CD8-positive, alpha-beta T cell (primary cell): ENCODE measurements at places on chromosomes 3 and 15.

GRCh38 chr3:124116906-124117305 is 125.0 kb upstream of the ROPN1 start:
- no peak for DNase-seq

DNA sequence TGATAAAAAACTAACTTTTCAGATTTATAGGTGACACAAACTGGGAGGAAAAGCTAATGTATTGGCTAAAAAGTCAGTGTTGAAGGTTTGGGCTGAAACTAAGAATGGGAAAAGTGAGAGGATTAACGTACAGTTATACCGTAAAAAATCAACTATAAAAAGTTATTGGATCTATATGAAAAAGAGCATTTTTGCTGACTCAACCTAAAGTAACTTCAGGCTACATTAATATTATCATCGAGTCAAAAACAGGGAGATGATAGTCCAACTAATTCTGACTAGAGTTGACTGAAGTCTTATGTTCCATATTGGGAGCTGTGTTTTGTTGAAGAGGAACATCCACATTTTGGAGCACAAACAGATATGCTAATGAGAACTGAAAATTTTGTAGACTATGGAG is 19.9 kb downstream of the ZNF654 start:
- no peak for DNase-seq

GRCh38 chr15:68389041-68389930 is 42.7 kb downstream of the ITGA11 start:
- peak; percentile 31 for DNase-seq

DNA sequence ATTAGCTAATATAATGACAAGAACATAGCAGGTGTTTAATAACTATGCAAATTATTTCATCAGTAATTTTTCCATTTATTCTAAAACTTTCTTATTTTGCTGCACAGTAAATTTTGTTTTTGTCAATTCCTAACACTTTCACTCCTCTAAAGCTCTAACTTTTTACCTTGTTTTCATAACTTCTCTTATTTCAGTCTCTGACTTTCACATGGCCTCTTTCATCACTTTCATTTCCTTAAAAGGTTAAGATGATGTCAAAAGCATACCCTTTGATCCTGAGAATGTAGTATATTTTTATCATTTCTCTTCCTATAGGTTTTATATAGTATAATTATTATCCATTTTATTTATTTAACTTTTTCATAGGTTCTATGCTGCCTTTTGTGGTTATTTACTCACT is 1325.8 kb upstream of the ALCAM start:
- DNase-seq = no peak

- peak; percentile 48 for DNase-seq
These were observed 7.1 kb downstream of the CPN2 start for GRCh38 chr3:194344012-194344411.

- DNase-seq = peak; percentile 36
These were observed 55.2 kb upstream of the CHRNA7 start for GRCh38 chr15:31974855-31975829.

DNA sequence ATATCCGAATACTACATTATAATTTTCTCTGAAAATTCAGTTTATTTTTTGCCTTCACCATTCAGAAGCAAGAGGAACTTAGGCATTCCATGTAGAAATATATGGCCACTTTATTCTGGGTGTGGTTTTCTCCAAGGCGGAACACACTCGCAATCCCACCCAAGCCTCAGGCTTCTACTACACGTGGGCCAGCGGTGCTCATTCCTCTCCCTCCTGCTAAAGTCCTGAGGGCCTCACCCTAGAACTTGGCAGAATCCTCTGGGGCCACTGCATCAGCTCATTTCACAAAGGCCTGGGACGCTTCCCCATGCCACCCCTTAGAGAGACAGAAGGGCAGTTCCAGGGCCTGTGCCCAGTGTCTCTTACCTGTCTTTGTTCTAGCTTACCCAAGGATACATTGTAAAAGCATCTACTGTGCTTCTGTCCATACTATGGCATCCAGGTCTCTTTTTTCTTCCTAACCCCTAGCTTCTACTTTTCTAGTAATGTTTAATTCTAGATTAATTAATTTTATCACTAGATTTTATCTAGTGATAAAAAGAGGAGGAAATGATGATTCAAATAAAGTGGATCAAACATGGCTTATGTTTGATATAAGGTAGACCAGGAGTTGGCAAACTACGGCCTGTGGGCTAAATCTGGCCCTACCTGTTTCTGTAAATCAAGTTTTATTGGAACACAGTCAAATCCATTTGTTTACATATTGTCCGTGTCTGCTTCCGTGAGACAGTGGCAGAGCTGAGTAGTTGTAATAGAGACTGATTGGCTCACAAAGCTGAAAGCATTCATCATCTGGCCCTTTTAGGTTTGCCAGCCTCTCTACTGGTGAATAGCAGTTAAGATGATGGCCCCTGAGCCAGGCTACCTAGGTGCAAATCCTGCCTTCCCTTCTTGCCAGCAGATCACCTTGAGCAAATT is 29.8 kb downstream of the LARS2 start:
- no peak for DNase-seq

- no peak for DNase-seq
These were observed 202.2 kb upstream of the BHLHE40 start for GRCh38 chr3:4776980-4777581.

GRCh38 chr3:98095882-98096281 is 8.9 kb downstream of the OR5AC2 start:
- DNase-seq = no peak

DNA sequence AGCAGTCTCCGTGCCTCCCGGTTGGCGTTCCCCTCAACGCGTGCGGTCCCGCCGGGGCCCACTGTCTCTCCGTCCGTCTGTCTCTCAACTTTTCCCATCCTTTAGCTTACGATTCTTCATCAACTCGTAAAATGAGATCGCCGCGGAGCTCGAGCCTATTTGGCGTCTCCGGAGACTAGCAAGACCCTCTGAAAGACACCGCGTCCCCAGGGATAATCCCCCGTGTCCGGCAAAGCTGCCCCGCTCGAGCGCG is 3.4 kb downstream of the GATA2 start:
- DNase-seq = no peak

- DNase-seq = no peak
These were observed 349.7 kb downstream of the TUSC7 start for GRCh38 chr3:117059067-117059955.

GRCh38 chr15:77637851-77638692 is 5.4 kb upstream of the LINGO1 start:
- no peak for DNase-seq

DNA sequence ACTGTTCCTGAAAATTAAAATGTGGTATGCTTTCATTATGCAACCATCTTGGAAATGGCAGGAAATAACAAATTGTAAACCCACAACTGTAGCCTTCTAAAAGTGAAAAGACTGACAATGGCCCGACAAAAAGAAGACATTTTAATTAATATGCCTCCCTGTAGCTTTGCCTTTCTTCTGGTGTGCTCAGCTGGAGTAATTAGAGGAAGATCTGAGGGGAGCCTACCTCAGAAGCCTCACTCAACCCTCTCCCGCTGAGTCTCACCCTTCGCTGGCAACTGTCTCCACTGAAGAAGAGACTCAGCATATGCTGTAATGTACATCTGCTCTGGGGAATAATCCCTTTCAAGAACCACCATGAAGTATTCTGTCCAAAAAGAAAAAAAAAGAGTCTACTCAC is 104.7 kb upstream of the SETMAR start:
- DNase-seq = no peak

DNA sequence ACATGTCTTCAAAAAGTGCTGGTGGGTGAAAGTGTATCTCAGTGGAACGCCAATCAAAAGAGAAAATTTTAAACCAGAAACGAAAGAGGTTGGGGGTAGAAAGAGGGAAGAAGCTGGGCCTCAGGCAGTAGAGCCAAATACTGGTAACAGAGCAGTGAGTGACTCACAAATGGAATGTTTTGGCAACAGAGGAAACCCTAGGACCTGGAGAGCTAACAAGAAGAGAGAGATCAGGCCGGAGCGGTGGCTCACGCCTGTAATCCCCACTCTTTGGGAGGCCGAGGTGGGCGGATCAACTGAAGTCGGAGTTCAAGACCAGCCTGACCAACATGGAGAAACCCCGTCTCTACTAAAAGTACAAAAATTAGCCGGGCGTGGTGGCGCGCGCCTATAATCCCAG is 450.8 kb upstream of the NAALADL2 start:
- DNase-seq = no peak

DNA sequence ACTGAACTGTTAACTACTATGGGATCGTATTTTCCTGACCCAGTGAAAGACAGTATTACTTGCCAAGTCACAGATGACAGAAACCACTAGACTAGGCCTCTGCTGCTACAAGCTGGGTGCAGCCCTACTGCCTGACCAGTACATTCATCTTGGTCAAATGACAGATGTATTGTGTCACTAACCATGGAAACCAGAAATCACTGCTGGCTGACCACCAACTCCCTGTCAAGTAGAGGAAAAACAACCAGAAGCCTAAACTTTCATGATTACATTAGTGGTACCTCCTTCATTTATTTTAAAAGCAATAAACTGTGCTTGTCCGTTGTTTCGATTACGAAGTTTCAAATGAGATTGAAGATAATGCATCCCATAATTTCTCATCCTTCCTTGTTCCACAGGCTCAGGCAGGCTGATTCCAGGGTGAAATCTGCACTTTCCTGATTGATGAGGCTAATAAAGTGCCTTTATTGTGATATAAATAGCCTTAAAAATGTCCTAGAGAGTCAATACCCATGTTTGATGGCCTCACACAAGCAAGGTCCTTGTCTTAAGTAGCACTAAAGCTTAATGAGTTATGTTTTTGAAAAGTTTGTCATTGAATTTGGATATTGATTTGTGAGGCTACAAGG is 309.7 kb downstream of the LSAMP start:
- DNase-seq = no peak

DNA sequence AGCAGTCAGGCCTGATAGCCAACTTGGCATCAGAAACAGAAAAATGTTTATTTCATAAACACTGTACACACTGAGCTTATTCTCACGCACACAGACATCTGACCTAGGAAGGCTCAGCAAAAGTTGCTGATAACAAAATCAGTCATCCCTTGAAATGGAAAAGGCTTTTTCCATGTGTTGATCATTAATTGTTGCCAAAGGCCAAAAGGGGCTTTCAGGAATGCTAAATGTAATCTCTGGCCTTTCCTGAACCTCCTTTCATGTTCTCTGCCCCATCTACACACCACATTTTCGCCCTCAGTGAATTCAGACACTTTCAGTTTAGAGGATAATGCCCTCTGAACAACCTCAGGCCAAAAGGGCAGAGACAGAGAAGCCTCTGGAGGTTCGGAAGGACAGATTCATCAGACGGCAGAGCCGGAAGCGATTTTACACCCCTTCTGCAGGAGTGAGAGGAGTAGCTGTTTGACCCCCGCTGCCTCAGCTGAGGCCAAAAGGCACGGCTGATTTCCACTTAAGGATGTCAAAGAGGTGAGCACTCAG is 14.5 kb downstream of the RTP4 start:
- DNase-seq = no peak

DNA sequence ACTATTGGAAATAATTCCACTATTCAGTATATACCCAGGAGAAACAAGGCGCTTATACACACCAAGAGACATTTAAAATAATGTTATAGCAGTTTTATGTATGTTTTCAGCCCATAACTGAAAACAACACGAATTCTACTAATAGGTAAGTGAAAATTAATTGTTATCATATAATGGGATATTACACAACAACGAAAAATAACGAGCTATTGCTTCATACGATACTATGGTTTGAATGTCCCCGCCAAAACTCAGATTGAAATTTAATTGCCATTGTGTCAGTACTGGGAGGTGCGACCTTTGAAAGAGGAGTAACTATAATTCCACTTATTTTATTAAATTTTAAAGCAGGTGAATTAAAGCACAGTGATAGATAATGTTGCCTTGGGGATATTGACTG is 4.0 kb upstream of the CSRNP1 start:
- DNase-seq = no peak

GRCh38 chr3:177307391-177307790 is 110.1 kb upstream of the TBL1XR1 start:
- no peak for DNase-seq

GRCh38 chr3:156978481-156978961 is 152.4 kb downstream of the LEKR1 start:
- no peak for DNase-seq

- no peak for DNase-seq
These were observed at the start of gene SPSB4 for GRCh38 chr3:141050576-141051442. TSS of gene SPSB4 (plus strand) at chr3:141051347. CDS start at chr3:141066105, 14,758 bp downstream.

DNA sequence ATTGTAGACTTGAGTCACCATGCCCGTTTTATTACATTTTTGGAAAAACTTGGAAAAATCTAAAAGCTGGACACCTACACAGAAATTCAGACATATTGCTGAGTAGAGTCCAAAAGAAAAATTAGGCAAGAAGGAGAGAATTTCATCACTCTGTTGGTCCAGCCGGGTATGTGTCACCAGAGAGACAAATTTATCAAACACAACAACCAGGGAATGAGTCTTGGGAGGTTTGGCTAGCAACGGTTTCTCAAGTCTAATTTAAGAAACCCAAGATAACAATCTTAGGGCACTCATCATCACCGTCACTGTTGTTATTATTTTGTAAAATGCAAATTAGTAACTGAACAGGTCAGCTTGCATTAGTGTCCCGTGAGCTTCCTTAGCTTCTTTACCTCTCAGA is 197.5 kb upstream of the C2CD4B start:
- DNase-seq = no peak

DNA sequence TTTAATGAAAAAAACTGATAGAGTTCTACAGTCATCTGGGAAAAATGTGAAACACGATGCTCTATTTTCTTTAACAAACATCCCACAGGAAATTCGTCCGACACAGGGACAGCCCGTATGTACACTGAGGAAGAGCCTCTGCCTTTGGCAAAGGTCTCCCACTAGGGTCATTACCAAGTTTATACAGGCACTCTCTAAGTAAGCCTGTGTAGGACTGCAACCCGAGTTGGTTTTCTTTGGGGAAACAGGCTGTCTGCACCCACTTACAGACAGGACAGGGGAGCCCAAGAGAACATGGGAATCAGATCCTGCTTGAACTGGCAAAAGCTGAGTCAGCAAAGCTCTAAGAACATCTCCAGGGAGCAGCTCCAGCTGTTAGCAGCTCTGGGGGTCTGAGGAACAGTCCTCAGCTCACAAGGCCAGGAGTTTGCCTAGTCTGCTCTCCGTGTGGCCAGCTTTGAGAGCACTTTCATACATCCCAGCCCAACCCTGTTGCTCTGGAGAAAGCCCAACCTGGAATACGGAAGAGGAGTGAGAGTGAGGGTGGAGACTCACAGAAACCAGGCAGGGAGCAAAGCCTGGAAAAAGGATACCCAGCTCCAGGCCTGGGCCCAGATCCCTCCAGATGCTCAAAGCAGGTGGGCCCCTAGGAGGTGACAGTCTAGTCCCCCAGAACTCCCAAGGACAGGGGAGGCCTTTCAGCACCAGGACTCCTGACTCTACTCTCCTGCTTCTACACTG is 1.9 kb downstream of the TBC1D2B start:
- no peak for DNase-seq

DNA sequence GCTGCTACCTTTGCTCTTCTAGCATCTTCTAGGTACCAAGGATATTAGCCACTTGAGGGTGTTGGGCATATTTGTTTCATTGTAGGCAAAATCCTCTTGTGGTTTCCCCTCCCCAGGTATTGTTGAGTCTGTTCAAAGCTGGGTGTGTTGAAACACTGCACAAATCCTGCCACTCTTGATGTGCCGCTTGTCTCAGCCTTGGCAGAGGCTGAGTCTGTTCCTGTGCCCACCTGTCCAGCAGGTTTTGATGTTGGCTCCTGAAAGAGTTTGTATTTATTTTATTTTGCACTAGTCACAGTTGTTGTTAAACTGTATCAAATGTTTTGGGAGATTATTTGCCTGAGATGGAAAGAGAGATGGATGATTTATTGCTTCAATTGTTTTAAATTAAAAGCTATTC is 136.2 kb downstream of the USP13 start:
- no peak for DNase-seq

GRCh38 chr3:55013145-55013925 is 85.5 kb upstream of the LRTM1 start:
- DNase-seq = no peak

GRCh38 chr3:181808053-181808452 is 96.3 kb downstream of the SOX2 start:
- DNase-seq = no peak
